ENCODE measurements at places on chromosomes 2 and 18.

- no peak for DNase-seq
Measured at GRCh38 chr2:96484091-96484490, 21.1 kb downstream of the NEURL3 start.

DNA sequence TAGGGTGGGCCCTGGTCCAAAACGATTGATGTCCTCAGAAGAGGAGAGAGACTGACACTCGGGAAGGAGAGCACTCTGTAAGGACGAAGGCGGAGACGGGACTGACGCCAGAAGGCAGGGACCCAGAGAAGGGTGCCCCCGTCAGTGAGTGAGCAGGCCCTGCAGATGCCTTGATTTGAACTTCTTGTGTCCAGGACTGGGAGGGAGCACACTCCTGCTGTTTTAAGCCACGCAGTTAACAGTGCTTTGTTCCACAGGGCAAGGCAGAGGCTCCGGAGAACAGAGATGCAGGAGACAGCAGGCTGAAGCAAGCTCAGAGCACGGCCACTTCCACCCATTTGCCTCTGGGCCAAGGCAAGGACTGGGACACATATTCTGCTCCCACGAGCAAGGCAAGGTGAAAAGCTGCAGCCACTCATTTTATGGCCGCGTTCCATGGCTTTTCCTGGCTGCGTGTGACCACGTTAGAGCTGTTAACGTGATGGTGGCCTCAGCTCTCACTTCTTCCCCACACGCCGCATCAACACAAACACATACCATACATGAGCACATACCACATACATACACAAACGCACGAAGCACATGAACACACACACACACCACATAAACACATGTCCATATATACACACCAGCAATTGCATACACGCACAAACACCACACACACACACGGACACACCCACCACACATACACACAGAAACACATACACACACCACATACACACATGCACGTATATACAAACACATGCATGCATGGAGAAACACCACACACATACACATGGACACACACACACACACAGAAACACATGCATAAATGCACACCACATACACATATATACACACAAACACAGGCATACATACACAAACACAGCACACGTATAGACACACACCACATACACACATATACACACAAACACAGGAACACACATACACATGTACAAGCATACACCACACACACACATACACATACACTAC is 521.0 kb upstream of the MYT1L start:
- DNase-seq, result no peak

DNA sequence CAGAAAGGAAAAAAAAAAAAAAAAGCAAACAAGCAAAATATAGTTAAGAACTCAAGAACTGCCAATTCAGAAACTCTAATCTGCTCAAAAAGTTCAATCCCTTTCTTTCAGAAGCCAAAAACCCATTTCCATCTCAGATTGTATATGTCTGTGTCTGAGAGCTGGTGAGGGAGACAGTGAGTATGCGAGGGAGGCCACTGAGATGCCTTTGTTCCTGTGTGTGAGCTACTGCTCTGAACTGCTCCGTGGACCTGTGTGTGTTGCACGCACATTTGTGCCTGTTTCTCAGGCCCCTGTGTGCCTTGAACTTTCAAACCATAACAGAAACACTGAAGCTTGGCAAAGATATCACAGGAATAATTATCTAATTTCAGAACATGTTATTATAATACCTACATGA is 2.5 kb upstream of the PKDCC start:
- DNase-seq, result no peak

- no peak for DNase-seq
Measured at GRCh38 chr2:52395912-52396311, 1364.0 kb upstream of the NRXN1 start.

GRCh38 chr18:69658103-69658502 is 257.4 kb downstream of the DOK6 start:
- no peak for DNase-seq

- no peak for DNase-seq
Measured at GRCh38 chr2:7801212-7801611, 880.6 kb upstream of the ID2 start.

GRCh38 chr2:224882291-224883171 is 159.7 kb downstream of the DOCK10 start:
- no peak for DNase-seq

DNA sequence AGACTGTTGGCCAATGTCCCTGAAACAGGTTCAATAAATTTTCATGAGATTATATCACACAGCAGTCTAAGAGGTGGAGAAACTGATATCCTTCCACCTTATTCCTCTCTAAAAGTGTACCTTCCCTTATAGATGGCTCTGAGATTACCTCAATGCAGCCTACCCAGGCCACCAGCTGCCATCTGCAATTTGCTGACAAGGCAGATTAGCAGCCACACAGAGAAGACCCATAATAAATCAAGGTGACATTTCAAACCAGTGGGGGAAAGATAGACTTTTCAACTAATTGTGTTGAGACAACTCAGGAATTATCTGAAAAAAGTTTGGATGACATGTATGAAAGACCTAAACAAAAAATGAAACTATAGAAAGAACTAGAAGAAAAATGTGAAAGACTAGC is 43.2 kb downstream of the ZBTB7C start:
- no peak for DNase-seq

DNA sequence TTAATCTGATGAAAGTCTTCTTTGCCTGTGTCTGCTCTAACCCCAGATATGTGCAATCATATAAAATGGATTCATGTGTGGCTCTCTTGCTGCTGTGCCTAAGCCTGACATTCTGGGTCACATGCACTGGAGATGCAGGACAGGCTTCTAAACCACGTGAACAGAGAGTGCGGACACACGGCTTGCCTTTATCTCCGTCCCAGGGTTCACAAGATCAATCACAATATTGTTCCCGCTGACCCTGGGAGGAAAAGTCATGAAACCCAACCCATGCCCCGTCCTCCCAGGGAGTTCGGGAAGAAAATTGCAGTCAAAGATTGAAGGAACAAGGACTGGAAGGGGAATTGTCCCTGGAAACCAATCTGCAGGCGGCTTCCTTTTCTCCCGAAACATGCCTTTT is 74.8 kb downstream of the VAPA start:
- DNase-seq, result no peak

GRCh38 chr2:60554074-60554645 is 706 bp upstream of the BCL11A start:
- DNase-seq, result no peak

- peak; percentile 60 for DNase-seq
Measured at GRCh38 chr2:241081643-241082340, 20.3 kb downstream of the MTERF4 start.

- no peak for DNase-seq
Measured at GRCh38 chr2:42290005-42290404, 71.0 kb downstream of the COX7A2L start.

GRCh38 chr2:105597806-105598803 is 146.6 kb upstream of the NCK2 start:
- DNase-seq, result no peak

GRCh38 chr2:28487258-28487657 is 8.6 kb upstream of the PLB1 start:
- DNase-seq, result no peak

DNA sequence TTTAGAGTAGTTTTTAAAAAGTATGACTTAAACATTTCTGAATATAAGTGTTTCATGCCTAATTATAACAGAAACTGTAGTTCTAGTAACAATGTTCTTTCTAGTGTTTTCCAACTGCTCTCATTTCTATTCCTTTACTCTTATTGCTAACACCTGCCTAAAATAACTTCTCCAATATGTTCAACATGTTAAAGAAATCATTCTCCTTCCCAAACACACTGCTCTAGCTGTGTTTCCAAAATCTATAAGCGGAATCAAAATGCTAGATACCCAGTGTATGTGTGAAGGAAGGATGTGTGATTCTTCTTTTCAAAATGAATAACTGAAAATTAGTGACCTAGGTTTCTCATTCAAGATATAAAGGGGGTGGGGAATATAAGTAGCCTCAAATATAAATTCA is 89.1 kb downstream of the ATAD2B start:
- DNase-seq, result no peak

DNA sequence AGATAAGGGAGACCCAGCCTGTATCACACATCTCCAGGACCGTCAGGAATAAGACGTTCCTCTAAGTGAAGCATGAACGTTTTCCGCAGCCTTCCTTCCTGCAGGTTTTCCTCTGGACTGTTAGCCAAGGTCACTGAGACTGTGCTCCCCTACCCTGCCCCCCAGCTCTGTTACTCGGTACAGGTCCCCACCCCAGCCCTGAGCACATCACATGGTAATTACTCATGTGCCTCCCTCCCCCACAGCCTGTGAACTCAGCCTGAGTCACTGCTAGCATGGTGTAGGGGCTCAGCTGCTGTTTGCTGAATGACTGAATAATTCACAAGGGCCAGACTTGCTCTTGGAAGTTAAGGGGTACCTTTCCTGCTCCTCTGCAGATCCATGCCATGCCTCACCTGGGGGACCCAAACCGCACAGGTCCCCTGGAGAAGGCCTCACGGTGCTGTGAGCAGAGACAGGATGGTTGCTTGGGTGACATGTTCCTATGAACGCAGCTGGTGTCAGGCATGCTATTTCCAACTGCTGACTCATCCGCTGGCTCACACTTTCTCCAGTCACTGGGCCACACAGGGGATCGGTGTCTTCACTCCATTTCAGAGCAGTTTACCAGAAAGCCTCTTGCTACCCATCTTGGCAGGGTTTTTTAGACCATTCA is 88.2 kb downstream of the PLB1 start:
- DNase-seq, result peak; percentile 89

DNA sequence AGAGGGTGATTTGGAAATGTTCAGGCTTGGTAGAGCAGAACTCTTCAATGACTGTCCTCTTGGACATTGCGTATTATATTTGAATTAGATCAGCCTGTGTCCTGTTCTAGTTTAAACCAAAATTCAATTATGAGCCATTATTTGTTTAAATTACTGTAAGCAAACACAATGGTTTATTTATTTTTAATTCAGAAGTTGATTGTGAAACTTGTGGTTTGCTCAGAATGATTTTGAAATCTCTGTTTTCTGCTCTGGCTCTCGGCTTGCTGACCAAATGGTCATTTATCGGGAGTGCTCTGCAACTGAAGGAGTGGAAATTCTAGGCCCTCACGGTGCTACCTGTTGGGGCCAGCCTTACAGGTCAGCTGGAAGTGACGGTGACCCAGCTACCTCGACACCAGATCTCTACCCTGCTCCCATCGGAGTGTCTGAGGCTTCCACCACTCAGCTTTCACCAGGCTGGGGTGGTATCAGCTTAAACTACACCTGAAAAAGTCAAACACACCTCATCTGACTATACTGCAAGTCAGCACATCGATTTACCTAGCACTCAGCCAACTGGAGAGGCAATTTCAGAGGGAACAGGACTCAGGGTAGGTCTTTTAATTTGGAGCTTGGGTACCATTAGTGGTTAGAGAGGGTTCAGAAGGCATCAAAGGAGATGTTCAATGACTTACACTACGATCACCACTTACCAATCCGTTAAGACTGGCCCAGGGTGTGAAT is 36.8 kb upstream of the GPD2 start:
- DNase-seq, result no peak

- no peak for DNase-seq
Measured at GRCh38 chr18:11872479-11873136, 21.4 kb downstream of the CHMP1B start.

DNA sequence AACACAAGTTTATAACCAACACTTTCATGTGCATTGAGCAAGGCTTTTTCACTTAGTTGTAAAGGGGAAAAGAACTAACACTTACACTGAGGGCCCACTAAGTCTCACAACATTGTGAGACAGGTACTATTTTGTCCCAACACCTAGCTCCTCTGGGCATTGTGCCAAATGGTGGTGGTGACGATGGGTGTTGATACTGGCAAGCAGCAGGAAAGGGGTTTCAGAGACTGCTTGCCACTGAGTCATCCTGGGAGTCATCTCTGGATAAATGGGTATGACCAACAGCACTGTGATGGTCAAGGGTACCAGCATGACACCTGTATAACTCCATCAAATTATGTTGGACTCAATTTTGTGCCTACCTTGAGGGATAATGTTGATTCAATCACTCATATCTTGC is 138.8 kb upstream of the ITGA6 start:
- no peak for DNase-seq

- no peak for DNase-seq
Measured at GRCh38 chr2:135820003-135820618, 16.9 kb downstream of the LCT start.

DNA sequence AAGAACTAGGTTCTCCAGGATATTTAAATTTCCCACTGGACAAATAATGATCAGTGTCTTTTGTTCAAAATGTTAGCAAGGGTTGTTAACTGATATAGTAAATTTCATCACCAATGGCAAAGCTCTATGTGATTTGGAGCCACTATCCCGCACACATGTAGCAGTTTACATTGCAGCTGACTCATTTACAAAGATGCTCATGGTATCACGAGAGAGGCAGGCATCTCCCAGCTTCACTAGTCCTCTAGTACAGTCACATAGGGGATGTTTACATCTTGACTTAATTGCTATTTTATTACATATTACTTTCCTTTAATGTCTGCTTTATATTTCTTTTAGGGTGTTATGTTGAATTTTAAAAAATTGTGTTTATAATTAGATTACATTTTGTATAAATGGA is 30.7 kb downstream of the KCNE4 start:
- DNase-seq, result no peak

- DNase-seq, result peak; percentile 73
Measured at GRCh38 chr2:1791685-1792435, 47.5 kb upstream of the PXDN start.

- no peak for DNase-seq
Measured at GRCh38 chr2:27596627-27597026, 13.8 kb downstream of the ZNF512 start.

DNA sequence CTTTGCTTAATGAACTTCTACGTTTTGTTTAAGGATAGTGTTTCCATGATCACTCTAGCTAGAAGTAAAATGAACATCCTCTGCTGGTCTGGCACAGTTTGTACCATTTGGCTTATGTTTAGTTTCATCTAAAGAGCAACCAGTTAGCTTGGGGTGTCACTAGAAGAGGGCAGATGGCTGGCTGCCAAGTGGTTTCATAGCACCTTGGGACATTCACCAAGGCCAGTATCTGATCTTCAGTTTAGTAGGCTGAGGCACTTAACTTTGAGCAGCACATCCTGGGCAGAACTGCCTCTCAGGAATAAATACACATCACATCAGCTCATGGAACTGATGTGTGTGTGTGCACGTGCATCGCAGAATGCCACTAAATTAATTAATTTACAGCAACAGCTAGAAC is 68.4 kb downstream of the NXPH2 start:
- DNase-seq, result no peak
